ENCODE measurements at places on chromosomes 4 and X.

DNA sequence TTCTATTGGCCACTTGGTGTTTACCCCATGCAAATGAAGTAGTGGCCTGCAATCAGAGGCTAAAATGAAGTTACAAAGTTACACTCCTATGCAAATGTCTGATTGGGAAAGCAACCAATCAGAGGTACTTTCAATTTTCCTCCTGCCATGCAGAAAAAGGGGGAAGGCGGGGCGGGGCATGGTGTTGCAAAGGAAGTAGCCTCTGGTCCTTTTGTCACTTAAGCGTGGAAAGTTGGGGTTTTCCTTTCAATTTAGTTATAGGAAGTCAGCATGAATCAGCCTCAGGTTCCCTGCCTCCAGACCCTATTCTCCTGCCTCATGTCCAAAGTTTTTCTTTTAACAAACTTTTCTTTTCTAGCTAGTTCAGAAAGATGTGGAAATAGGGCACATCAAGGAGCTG is 69.3 kb downstream of the GPC4 start:
- no peak for DNase-seq

DNA sequence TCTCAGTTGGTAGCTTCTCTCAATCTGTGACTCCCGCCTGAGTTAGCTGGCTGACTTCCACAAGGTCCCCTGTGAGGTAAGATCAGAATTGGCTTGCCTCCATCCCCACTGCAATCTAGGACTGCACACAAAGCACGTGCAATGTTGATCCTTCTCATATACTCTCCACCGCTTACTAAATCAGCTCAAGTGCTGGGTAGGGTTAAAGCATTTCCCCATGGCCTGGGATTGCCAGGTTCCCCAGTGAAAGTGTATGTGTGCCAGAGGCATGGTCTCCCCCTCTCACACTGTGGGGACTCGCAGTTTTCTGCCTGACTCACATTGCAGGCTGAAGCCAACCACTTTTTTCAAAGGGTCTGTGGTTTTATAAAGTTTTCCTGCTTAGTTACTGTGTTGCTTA is 886.9 kb downstream of the FAM133A start:
- no peak for DNase-seq

GRCh38 chr4:120725639-120726580 is 196.6 kb downstream of the PRDM5 start:
- no peak for DNase-seq

DNA sequence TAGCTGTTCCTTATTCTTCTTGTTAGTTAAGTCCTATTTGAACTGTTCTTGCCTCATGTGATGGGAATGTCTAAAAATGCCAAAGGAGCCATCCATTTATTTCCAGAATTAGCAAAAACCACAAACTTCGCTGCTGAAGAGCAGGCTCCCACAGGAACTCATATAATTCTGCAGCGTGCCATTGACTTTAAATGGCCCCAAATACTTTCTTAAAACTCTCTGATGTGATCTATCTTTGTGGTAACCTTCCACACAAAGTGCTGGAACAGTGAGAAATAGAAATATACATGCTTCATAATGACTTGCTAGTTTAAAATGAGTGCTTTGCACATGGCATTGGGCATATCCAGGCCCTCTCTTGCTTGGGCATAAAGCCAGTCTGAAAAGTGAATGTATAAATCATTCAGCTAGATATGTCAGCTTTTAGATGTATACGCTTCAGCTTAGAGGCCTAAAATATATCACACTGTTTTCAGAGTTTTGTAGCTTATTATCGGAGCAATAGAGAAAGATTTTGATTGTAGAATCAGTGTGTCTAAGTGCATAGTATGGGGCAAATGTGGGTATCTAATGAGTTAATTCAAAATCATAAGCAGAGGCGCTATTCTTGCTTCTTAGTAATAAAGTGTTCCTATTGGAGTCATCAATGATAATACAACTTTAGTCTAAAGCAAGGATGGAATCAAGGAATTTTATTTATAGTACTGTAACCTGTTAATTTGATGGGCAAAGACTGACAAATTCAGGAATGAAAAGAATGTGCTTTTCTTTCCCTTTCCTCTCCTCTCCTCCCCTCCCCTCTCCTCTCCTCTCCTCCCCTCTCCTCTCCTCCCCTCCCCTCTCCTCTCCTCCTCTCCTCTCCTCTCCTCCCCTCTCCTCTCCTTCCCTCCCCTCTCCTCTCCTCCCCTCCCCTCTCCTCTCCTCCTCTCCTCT is 392.2 kb upstream of the ZFP42 start:
- no peak for DNase-seq

GRCh38 chrX:22300130-22300529 is 27.4 kb downstream of the CBLL2 start:
- DNase-seq = peak; percentile 1

GRCh38 chrX:13495232-13495631 is 74.2 kb upstream of the EGFL6 start:
- DNase-seq = peak; percentile 81

GRCh38 chr4:126268106-126268505 is 953.4 kb downstream of the FAT4 start:
- DNase-seq = no peak

- no peak for DNase-seq
Measured at GRCh38 chrX:123260920-123261418, 76.9 kb downstream of the GRIA3 start.

- DNase-seq = no peak
Measured at GRCh38 chr4:38177641-38178391, 217.6 kb downstream of the PTTG2 start.

DNA sequence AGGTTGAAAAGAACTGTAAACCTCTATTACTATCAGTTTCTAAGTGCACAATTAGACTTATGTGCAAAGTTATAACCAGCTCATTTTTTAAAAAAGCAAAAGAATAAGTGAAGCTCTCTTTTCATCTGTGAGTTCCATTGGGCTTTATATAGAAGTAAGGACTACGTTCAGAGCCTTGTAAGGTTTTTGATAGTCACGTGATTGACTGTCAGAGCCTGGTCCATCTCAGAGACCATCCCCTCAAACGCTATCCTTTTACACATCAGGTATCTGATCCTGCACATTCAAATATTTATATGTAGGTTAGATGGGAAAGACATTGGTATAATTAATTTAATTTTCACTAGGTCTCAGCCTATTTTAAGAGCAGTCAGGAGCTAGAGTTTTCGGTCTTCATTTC is 279.3 kb downstream of the INPP4B start:
- DNase-seq = no peak

- no peak for DNase-seq
Measured at GRCh38 chr4:127251423-127251822, 381.3 kb upstream of the INTU start.

DNA sequence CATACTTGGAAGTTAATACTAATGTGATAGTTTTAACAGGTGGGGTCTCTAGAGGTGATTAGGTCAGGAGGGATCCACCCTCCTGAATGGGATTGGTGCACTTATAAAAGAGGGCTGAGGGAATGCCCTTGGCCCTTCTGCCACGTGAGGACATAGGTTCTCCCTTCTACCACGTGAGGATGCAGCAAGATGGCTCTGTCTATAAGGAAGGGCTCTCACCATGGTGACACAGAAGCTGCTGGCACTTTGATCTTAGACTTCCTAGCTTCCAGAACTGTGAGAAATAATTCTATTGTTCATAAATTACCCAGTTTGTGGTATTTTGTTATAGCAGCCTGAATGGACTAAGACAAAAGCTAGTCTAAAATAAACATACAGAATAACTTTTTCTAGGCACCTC is 1.0 kb downstream of the AADAT start:
- no peak for DNase-seq

GRCh38 chrX:109952050-109952449 is 50.9 kb upstream of the TMEM164 start:
- DNase-seq = peak; percentile 12

- no peak for DNase-seq
Measured at GRCh38 chr4:25174674-25175073, 14.4 kb upstream of the SEPSECS start.

- no peak for DNase-seq
Measured at GRCh38 chr4:150874338-150875226, 140.5 kb downstream of the LRBA start.

- no peak for DNase-seq
Measured at GRCh38 chr4:18935659-18936345, 914.2 kb upstream of the LCORL start.

DNA sequence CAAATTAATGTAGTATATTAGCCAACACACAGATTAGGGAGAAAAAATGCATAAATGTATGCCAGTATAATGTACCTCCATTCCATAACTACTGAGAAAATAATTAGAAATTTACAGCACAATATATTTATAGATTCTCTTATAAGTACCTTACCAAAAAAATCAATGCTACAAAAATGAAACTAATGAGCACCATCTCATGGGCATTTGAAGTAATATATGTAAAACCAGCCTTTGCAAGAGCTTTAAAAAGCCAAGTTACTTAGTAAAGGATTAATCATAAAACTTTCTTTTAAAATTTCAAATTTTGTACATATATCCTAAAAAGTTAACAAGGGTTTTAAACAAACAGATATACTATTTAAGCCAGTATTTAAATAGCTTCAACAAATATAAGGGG is 43.2 kb downstream of the LRBA start:
- no peak for DNase-seq

DNA sequence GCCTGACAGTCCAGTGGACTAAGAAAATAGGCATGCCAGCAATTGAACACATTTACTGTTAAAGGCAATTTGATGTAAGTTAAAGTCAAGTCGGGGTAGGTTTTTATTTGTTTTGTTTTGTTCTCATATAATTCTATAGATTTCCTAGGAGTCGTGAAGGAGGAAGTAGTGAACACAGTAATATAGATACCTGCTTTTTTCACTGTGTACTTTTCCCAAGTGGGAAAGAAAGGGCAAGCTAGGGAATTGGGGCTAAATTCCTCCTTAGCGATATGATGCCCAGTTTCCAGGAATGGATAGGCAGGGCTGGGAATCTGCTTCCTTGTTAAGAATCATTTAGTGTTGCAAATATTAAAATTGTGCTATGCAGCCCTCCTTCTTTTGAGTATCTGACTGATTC is 271.0 kb downstream of the ARHGAP24 start:
- DNase-seq = no peak

GRCh38 chr4:140937866-140938265 is 181.7 kb upstream of the TBC1D9 start:
- no peak for DNase-seq

GRCh38 chr4:123411514-123411913 is 14.9 kb downstream of the SPRY1 start:
- DNase-seq = no peak

DNA sequence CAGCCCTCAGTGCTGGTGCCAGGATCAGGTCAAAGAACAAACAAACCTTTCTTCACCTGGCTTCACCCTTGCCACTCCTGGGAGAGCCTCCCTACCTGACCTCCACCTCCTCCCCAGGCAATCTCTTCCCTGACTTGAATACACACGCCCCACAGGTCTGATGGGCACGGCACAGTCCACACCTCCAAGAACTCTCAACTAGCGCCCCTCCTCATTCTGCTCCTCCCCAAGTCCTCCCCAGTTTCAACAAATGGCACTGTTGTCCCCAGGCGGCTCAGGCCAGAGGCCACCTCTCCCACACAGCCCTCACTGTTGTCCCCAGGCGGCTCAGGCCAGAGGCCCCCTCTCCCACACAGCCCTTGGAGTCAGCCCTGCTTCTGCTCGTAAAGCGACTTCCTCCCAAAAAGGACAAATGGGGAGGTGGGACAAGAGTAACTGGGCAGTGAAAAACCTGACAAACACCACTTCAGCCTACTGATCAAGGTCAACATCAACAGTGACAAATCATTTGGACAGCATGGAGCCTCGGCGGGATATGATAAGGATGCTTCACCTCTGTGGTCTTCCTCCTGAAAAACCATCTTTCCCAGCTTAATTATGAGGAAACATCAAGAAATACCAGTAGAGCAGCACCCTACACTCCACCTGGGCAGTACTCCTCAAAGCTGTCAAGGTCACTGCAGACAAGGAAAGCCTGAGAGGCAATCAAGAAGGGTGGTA is 2.9 kb downstream of the LETM1 start:
- no peak for DNase-seq

DNA sequence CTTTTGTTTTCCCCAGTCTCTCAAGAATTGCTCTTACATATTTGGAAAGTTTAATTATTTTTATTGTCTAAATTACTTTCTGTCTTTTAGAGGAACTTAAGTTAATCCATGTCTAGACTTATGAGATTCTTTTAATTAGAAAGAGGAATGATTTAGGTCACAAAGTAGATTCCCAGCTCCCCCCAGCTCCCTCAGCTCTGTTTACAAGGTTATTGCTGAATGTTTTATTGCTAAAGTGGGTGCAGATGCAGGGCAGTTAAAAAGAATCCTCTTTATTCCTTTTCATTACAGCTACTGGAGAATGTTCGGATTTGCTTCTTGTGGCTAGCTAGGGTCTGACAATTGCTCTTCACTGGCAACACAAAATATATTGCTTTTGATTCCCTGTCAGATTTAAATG is 33.7 kb upstream of the CCKAR start:
- no peak for DNase-seq

DNA sequence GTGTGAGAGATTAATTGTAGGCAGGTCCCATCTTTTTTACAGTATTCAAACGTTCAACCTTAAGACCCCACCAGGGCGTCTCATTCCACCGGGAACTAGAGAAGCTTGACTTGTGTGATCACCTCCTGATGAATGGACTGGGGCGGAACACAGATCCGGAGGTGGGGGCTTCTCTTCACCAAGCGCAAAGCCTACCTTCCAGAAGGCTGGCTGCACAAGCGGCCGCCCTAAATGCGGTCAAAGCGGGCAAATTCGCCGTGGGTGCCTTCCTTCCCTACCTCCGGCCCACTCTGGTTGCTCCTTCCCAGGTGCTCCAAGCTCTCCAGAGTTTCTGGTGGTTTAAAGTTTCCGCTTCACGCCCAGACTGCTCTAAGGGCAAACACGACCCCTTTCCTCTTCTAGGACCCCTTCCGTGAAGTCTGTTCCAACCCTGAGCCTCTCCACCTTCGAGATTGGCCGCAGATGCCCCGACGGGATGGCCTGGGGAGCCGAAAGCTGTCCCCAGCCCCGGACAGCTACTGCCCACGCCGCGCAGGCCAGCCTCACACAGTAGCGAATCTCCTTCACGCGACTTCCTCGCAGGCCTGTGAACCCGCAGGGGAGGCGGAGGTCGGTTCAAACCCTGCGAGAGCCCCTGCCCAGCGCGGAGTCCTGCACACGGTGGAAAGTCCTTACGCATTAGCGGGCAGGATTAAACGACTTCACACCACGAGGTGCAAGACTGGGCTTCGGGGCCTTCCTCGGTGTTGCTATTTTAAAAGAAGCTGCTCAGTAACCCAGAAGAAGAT is 1.6 kb upstream of the WWC2 start:
- DNase-seq = no peak

- DNase-seq = no peak
Measured at GRCh38 chr4:82525307-82525911, 36.4 kb downstream of the TMEM150C start.

DNA sequence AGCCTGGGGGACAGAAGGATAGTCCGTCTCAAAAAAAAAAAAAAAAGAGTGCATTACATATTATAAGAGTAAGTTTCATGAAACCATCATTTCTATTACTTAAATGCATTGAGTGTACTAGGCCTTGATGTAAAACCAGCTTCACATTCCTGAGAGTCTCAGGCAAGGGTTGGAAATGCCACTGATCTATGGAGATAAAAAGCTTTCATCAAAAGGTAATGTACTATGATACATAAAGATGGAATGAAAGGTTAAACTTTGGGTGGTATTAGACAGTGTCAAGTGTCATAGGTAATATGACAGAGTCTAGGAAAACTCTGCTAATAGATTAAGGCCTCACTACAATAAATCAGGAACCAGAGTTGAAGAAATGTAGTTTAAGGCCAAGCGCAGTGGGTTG is 7.4 kb downstream of the CFAP97 start:
- no peak for DNase-seq

Data from Calu3 (cell line).